Muscle of leg (tissue), 16 donors: ENCODE measurements at places on chromosomes 2 and 18.

- DNase-seq: no peak
Observed at GRCh38 chr18:47260924-47261701, 9.7 kb upstream of the SKOR2 start.

GRCh38 chr2:95719473-95720060 lies 127.8 kb downstream of the TRIM43 start:
- DNase-seq: no peak

DNA sequence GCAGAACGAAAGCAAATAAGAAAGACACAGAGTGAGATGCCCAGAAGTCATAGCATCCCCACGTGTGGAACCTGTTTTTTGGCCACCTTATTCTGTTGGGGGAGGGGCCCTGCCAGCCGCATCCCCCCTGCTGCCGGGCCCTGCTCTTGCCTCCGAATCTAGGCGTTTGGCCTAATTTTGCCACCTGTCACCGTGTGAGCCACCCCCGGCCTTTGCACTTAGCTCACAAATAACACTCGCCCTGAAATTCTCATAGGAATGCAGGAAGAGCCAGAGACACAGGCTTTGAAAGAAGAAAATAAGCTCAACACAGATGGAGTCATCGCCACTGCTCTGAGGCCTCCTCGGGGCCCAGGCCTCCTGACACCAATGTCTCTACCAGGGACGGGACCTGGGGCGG lies 522.6 kb upstream of the SALL3 start:
- DNase-seq: no peak

GRCh38 chr2:134078354-134078753 lies 175.5 kb upstream of the MGAT5 start:
- peak; percentile 93 for DNase-seq

- DNase-seq: no peak
Observed at GRCh38 chr18:39519741-39520140, 1954.1 kb upstream of the CELF4 start.

DNA sequence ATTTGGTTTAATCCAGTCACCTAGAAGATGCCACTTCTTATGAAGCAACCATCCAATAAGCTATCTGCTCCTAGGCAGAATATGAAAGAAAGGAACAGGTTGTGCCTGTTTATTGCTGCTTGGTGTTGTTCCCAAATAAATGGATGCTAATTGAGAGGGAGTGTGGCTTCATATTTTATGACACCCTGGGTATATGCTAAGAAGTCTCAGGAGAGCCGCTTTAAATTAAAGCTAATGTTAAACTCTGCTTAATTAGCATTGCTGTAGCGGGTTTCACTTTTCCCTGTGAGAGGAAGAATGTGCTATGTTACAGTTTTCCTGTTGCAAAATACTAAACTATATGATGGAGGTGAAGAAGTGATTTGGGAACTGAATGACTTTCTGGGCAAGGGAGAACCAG lies 48.7 kb upstream of the TANK start:
- DNase-seq: no peak

- peak; percentile 7 for DNase-seq
Observed at GRCh38 chr2:181123798-181124231, 143.4 kb downstream of the UBE2E3 start.

DNA sequence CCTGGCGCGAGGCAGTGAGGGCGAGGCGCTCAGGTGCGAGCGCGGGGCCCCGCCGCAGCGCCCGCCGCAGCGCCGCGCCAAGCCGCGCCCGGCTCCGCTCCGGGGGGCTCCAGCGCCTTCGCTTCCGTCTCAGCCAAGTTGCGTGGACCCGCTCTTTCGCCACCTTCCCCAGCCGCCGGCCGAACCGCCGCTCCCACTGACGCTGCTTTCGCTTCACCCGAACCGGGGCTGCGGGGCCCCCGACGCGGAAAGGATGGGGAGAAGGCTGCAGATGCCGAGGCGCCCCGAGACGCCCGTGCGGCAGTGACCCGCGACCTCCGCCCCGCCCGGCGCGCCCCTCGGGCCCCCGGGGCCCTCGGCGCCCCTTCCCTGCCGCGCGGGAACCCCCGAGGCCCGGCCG lies 328 bp upstream of the INHBB start:
- DNase-seq: no peak

DNA sequence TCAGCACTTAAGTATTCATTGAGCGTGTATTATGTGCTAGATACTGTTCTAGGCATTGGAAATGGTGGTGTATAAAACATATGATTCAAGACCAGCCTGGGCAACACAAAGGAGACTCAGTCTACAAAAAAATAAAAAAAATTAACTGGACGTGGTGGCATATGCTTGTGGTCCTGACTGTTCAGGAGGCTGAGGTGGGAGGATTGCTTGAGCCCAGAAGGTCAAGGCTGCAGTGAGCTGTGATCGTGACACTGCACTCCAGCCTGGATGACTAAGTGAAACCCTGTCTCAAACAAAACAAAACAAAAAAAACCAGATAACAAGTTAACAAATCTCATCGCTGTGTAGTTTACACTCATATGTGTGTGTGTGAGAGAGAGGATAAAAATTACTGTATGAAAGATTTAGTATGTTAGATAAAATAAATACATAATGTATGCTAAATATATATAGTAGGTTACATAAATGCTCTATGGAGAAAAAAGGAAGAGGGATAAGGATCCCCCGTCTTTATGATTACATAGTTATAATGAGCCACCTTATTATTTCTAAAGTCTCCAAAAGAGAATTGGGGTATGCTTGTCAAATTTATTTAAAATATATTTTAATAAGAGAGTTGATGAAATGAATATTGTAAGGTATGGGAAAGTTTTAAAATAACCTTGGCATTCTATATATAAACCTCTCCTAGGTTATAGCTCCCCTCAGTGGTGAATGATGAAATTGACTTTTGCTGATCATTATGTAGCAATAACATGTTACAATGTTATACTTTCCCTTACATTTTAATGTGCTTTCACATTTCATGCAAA lies 69.2 kb downstream of the EHBP1 start:
- DNase-seq: peak; percentile 68

DNA sequence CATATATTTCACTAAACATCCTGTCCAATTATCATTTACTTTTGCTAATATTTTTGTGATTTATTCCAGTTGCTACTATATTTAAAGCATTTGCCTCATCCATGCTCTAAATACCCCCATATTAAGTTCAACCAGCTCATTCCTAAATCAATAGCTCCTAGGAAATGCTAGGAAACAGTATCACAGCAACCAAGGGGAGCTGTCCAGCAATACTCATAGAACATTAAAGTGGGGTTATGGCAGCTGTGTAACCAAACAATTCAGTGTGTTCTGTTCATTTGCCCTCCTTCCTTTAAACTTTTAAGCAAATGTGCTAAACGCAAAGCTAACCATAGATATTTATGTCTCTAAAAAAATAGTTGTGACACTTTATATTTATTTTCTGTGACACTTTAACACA lies 41.1 kb downstream of the ACVR1C start:
- peak; percentile 7 for DNase-seq

DNA sequence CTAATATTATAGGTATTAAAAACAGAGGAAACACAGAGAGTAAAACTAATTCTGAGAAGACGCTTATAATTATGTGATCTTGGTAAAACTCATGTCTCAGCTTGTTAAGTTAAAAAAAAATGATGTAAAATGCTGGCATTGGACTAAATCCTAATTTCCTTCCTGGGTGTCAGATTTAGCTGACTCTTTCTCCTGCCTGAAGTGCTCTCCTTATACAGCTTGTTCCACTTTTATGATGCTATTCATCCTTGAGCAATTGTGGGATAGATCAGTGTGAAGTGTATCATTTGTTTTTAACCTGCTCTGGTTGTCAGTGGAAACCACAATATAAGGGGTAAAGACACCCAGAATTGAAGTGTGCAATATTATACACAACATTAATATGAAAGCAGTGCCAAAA lies 84.9 kb downstream of the EFEMP1 start:
- no peak for DNase-seq

DNA sequence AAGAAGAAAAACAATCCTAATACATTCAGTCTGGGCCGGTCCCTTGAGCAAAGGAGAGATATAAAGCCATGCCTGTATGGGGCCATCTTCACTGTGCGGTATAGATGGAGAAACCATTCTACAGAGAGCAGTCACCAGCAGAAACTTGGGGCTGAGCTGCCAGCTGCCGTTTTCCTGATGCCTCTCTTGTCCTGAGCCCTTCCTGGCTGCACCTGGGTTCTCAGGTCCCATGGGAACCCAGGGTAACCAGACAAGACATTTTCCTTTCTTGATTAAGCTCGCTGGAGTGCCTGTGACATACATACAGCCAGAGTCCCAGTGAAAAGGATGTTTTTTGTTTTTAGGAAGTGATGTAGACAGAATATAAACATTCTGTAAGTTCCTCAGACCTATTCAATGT lies 5.3 kb upstream of the METTL21A start:
- DNase-seq: no peak

- DNase-seq: no peak
Observed at GRCh38 chr18:12995952-12996477, 4.9 kb downstream of the CEP192 start.

- DNase-seq: peak; percentile 84
Observed at GRCh38 chr2:129812071-129812470, 167.4 kb upstream of the RAB6C start.

DNA sequence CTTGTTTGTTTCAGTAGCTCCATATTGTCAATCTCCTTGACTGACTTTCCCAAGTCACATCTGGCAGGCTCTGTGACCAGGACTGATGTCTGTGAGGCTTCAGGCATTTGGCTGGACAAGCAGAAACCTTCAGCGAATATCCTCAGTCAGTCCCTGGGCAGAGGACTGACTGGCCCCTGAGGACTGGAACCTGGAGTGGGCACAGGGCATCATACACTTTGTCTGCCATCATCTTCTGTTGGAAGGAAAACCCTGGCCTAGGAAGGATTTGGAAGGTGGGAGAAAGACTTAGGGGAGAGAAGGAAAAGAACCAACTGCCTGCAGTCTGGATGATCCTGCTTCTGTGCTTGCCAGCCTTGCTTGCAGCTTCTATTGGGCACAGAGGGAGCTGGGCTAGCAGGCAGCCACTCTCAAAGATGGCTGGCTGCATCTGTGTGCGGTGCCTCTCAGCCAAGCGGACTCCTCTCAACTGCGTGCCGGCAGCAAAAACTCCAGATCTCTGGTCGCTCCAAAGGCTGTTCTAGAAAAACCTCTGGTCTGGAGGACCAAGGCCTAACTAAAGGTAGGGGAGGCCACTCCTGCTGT lies 126.8 kb downstream of the MARCHF4 start:
- no peak for DNase-seq

DNA sequence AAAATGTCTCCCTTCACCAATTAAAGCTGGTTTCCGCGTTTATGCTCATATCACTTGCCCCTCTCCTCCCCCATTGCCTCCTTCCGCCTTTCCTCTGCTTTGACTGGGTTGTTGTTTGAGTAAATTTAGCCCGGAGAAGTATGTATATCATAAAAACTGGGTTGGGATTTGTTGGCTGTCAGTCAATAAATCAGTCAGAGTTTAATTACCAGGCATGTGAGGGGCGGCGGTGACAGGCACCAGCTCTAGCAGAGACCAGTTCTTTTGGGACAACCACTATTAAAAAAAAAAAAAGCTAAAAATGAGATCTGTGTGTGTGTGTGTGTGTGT lies 382.4 kb upstream of the SMIM21 start:
- peak; percentile 38 for DNase-seq

DNA sequence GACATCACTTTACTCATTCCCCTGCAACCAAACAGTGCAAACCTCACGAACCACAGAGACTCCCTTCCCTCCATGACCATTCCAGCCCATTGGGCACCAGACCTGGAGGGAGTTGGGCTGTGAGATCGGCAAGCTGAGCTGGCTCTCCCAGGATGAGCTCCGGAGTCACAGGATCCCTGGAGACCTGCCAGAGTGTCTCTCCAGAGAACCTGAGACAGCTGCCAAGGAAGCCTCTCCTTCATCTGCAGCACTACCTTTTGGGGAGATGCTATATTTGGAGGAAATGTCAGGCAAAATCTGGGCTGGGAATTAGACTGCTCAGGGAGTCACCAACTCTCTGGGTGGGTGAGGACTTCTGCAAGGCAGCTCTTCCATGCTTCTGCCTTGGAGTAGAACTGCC lies 417.4 kb downstream of the TNS1 start:
- DNase-seq: peak; percentile 32

- no peak for DNase-seq
Observed at GRCh38 chr2:177252808-177253531, 11.6 kb downstream of the NFE2L2 start.

- DNase-seq: no peak
Observed at GRCh38 chr2:47512581-47513083, 109.7 kb downstream of the MSH2 start.

DNA sequence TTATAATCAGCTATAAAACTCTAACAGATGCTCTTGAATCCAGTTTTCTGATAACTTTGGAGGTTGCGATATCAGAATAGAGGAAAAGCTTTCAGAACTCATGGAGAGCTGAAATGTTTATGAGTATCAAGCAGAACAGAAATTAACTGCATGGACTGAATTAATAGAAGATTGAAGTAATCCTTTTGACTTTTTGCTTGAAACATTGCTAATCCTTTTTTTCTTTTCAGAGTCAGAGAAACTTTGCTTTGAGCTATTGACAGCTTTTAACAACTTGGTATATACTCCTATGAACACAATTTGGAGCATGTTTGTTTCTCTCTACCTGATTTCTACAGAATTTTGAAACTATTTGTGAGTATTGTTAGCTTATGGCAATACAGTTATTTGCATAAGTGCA lies 1254.8 kb downstream of the LRP1B start:
- no peak for DNase-seq

GRCh38 chr2:128797937-128798336 lies 479.3 kb upstream of the HS6ST1 start:
- no peak for DNase-seq

GRCh38 chr2:20444101-20444992 lies 2.5 kb upstream of the RHOB start:
- DNase-seq: peak; percentile 89

DNA sequence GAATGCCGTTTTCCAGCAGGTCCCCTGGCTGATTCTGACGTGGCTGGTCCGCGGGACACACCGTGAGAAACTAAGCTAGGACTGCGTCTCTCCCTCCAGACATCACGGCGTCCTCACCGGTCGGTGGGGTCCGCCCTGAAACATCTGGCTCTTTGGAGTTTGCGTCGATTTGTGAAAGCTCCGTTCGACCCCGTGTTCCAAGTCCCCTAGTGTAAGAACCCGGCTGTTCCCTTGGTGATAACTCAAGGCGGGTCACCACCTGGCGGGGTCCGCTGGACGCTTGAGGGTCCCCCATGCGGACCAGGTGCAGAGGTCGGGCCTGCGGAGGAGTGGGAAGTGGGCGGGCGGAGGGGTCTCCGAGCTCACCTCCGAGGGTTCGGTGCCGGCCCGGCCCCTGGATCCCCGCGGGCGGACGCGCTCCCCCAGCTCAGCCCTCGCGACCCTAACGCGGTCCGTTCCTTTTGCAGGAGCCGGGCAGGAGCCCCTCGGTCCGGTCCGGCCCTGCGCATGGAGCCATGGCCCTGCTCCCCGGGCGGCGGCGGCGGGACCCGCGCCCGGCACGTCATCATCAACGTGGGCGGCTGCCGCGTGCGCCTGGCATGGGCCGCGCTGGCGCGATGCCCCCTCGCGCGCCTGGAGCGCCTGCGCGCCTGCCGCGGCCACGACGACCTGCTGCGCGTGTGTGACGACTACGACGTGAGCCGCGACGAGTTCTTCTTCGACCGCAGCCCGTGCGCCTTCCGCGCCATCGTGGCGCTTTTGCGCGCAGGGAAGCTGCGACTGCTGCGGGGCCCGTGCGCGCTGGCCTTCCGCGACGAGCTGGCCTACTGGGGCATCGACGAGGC lies 65.6 kb downstream of the KCNG2 start:
- DNase-seq: no peak
